IMR-90 (cell line): ENCODE measurements at places on chromosomes 12 and 14. TPM values are rescaled to one million over a fixed set of nuclear protein-coding genes. Genes with fewer than 3 reads are reported as not detected.

Gene PLEKHG7
- not detected in 2 replicates for polyA plus RNA-seq

Gene AEBP2
- 11.7 and 15.5 TPM in 2 replicates for polyA plus RNA-seq

Gene INHBE
- polyA plus RNA-seq, result 1.2 and 1.7 TPM in 2 replicates

Gene HSPB8
- 25.8 and 26.5 TPM in 2 replicates for polyA plus RNA-seq

GRCh38 chr12:54372113-54372806, 8.0 kb upstream of the GPR84 start:
- DNase-seq, result no peak

DNA sequence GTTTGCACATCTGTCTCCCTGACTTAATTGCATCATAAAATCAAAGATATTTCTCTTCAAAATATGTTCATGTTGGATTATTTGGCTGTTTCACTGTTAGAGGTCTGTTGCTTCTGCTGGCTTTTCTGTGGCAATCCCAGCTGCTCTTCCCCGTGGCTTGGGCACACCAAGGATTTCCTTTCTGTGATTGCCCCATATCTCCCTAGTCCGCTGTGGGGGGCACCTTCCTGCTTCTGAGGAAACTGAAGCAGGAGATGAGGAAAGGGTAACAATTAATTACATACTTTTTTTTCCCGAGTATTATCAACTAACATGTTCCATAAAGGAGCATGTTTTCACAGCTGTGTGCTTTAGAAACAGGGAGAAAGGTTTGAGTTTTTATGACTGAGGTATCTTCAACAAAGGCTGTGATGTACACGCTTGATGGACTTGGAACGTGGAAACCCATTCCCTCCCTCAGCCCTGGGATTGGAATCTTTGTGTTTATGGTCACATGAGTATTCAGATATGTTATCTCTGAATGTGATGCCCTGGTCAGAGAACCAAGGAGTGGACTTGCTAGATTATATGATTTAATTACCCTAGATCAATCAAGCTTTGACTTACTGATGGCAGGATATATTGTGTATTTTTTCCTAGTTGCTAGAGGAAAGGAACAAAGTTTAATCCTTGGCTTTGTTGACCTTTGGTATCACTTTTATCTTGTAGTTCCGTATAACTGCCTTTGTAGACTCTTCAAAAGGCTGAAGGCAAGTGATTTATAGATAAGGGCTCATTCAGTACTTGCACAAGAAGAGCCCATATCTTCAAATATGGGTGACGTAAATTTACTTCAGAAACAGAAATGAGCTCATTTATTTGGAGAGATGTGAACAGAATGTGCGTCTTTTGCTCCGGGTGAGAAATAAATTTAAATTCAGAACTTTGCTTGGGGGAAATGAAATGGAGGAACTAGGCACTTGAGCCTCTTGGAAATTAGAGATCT, 46.7 kb downstream of the BORCS5 start:
- DNase-seq, result no peak

GRCh38 chr14:64939817-64940190, 2.7 kb downstream of the GPX2 start:
- no peak for DNase-seq

GRCh38 chr14:54629183-54629582, 62.3 kb downstream of the SAMD4A start:
- DNase-seq, result no peak

DNA sequence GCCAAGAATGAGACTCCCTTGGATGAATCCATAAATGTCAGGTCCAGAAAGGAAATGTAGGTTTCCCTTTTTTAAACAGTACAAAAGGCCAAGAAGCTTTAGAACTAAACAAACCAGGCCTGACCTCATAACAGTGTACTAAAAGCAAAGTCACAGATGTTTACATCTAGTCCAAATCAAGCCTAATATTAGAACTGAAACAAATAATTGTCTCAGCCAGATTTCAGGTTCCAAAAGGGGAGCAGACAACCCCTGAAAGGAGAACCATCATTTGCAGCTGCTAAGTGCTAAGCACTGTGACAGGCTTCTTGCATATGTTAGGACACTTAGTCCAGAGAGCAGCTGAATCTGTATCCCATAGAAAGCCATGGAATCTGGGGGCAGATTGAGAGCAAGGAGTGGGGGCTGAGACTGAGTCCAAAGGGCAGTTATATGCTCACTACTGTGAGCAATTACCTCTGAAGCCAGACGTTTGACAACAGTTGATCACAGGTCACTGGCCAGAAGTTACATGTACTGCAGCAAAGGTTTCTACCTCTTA, 90.1 kb downstream of the STXBP6 start:
- DNase-seq, result peak; percentile 55

DNA sequence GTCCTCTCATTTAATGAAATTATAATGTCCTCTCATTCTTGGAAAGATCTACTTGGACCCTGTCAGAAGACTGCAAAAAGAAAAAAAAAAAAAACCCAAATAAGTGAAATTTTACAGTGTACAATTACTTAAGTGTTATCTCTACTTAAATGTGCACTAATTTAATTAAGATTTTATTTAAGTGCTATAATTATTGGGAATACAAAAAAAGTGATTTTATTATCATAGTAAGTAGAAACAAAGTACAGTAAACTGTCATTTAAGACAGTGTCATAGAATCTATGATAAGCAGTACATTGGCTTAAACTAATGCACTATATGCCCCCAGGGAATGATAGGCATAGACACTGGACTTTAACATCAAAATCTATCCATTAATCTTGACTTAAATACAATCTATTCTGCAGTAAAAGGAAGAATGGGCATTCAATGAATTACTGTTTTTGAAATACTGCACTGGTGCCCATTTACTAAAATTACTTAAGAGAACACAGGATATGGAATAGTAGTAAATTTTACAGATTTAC, 23.3 kb downstream of the INSM2 start:
- DNase-seq, result no peak

GRCh38 chr12:47442310-47442709, 263.5 kb downstream of the RPAP3 start:
- DNase-seq, result no peak

- peak; percentile 87 for DNase-seq
Measured at GRCh38 chr12:89451841-89452251, 72.8 kb downstream of the GALNT4 start.

- no peak for DNase-seq
Measured at GRCh38 chr12:43579206-43579605, 27.2 kb upstream of the ADAMTS20 start.

- no peak for DNase-seq
Measured at GRCh38 chr14:81141426-81141825, 79.3 kb downstream of the GTF2A1 start.

DNA sequence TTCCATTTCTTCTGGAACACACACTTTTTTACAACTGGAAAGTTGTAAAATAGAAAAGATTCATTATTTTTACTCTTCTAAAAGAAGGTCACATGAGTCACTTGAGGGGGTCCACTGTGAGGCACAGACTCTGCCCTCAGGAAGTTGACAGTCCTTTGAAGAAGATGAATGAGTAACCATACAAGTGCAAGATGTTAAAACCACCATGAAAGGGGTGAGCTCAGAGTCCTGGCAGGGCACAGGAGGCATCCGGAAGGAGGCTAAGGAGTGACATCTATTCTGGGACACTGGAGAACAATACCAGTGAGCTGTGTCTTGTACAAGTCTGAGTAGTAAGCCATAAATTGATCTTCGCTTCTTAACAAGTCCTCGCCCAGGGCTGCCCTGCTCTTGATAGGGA, 126.0 kb upstream of the FRMD6 start:
- no peak for DNase-seq

GRCh38 chr12:668090-668481, 4.8 kb upstream of the NINJ2 start:
- DNase-seq, result no peak

DNA sequence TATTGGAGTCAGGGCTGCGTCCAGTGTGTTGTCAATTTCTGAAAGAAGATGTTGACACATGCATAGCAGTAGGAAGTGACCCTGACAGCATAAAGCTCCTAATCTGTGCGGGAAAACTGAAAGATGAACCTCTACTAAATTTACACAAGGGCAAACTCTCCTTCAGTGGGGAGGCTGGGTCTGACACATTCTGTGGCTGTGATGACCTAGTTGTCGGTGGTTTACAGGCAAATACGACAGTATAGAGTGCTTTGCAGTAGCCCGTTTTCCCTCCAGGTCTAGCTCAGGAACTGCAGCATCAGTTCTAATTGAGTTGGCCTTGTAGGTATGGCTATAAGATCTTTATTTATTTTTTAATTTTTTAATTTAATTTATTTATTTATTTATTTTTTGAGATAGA, 14.8 kb upstream of the GABARAPL1 start:
- DNase-seq, result no peak

- no peak for DNase-seq
Measured at GRCh38 chr14:60222820-60223219, 26.2 kb upstream of the PPM1A start.

DNA sequence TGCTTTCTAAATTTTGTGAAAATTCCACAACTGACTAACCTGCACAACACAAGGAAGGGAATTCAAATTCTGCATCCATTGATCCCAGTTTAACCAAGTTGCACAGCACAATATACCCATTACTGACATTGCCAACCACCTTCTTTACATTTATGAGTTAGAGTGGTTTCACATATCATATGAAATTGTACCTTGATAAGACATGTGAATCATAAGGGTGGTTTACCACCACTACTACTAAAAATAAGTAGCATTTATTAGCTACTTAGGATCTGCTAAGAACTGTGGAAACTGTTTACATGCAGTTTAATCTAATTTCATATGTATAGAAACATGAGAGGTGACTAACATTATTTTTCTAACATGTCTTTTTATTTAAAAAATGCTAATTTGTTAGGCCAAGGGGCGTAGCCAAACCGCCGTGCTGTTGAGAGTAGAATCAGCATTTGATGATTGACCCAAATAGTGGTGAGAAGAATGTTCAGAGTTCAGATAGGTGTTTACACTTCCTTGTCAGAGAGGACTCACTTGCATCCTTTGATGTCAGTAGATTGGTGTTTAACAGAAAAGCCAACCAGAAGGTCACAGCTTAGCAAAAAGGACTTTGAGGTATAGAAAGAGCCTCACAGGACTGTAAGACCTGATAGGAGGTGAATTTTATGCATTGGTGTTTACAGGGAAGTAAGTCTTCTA, 56.2 kb downstream of the LRFN5 start:
- DNase-seq, result no peak

GRCh38 chr14:105169776-105170655, 1.4 kb upstream of the JAG2 start:
- DNase-seq, result no peak

DNA sequence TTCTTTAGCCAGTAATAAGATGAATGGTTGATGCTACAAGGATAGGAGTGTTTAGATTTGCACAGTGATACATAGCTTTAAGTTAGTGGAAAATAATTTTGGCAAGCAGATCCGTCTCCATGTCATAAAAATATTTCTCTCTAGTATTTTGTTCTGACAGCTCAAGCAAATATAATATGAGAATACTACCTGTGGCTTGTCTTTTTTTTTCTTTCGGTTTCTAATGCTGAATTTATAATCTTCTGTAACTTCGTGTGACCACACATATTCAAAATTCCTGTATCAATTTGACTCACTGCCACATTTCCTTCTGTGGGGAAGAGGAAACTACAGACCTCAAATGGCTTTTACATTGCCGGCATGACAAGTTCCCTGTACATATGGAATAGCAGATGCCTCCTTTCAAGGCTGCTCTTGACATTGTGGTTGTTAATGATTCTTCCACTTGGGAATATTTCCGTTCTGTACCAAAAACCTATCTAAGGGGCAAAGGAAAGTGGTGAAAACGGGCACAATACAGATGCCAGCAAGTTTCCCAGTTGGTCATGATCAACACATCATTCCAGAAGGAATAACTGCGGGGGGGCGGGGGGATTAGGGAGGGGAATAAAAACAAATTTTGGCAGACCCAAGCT, 103.6 kb upstream of the CCDC91 start:
- no peak for DNase-seq

GRCh38 chr12:4274396-4275015, 944 bp downstream of the CCND2 start:
- DNase-seq, result no peak

DNA sequence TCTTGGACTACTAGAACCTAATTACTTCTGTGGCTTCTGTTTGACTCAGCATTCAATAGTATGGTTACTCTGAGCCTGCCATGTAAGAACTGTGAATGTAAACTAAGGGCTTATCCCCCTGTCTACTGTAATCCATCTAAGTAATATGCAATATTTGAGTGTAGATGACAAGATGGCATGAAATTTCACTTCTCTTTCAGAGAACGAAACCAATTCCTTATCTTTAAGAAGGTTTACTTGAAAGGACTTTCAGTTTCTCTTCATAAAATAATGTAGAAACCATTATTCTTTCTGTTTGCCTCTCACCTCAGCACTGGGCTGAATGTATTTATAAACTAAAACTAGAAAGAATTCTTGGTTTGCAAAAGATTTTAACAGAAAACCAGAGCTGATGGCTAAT, 60.4 kb upstream of the ARID2 start:
- peak; percentile 64 for DNase-seq

DNA sequence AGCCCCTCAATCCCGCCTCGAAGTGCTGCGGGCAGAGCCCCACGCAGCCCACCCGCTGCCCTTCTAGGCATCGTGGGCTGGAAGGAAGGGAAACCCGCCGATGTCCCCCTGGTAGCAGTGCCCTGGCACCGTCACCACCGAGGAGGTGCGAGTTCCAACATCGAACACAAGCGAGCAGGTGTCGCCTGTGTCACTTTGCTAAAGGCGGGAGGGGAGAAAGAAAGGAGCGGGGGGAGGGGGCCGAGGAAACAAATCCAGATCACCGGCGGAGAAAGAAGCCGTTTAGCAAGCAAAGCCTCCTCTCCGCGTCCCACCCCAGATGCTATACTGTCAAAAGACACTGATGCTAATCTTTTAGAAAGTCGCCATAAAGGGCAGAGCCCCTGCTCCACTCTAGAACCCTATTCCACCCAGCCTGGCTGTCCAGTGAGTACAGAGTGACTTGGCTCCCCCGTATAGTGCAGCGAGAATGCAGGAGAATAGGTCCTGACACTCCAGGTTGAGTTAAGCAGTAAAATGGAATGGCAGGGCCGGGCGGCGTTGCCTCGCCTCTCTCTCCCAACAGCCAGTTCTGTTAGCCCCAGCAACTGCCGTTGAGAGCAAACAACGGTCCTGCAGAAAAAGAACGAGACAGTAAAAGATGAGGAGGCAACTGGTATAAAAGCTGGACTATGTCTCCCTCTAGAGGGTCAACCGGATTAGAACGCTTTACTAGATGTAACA, 67.9 kb upstream of the USP15 start:
- peak; percentile 82 for DNase-seq
